DMS53 (cell line): ENCODE measurements at places on chromosomes 7 and 10.
A peak's percentile ranks its signal among the peaks of the same experiment; 100 is the strongest.

DNA sequence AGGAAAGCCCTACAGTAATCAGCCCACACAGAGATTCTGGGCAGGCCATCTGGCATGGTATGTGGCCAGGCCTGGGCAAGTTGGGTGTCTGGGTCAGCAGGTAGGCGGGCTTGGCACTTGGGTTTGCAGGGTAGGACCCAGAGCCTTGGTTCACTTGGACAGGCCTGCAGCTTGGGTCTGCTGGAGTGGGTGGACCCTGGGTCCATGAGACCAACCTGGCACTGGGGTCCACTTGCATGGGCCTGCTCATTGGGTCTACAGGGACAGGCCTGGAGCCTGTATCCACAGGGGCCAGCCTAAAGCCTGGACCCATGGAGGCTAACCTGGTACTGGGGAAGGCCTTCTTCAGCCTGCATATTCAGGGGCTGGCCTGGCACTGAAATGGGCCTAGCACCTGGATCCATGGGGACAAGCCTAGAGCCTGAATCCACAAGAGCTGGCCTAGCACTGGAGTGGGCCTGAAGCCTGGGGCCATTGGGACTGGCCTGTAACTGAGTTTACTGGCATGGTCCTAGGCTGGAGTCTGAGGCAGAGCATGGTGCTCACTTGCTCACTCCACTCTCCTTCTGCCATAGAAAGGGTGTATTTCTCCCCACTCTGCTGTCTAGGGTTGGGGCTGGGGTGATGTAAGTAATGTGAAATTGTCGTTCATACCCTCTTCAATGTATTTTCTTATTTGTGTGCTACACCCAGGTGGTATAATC, 315.0 kb downstream of the AHR start:
- no peak for DNase-seq

DNA sequence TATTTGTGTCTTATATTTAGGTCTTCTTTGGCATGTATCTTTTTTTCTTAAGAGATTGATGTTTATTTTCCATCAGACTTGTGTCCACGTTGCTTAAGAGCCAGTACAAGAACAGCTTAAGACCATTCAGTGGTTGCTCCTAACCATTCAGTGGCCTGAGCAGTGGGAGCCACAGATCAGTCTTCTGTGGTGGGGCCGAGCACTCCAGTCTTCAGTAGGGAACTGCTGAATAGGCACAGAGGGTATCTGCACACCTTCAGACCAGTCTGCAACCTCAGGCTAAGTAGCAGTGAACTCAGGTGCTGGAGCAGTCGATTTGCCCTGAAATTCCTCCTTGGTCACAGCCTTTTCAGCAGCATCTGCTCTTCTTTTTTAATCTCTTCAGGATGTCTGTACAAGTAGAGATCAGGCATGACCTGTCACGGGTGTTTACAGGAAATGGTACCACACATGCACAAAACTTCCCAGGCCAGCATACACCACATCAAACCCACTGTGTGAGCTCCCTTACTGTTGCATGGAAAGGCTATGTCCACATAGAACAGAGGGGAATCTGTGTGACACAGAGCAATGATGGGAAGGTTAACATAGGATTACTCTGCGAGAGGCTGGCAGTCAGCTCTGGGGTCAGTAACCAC, 51.5 kb downstream of the FAM107B start:
- no peak for DNase-seq

DNA sequence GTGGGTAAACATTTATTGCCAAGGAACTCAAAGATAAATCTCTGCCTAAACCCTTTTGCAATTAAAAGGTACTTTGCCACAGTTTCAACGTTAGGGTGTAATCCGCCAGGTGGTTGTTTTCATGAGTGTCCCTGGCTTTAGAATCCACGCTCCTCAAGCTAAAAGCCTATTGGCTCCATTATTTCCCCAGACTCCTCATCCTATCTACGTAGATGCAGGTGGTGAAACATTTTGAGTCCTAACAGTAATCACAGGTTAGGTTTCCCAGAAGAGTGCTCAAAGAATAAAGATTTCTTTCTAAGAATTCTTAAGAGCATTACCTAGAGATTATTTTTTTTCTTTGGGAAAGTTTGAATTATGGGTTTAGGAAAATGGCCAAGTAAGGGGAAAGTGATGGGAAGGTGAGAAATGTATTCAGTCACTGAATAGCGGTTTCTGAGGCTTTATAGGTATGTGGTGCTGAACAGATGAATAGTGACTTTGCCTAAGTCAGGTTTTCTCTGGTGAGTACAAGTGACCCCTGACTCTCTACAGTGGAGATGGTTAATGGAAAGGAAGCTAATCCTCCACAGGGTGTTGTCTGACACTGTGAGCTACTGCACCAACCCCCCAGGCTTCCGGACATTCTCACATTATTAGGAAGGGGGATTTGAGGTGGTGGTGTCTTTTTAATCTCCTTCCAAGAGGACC, 60.2 kb downstream of the NRP1 start:
- DNase-seq: peak; percentile 67

GRCh38 chr7:91918356-91918755, 22.3 kb upstream of the AKAP9 start:
- no peak for DNase-seq

DNA sequence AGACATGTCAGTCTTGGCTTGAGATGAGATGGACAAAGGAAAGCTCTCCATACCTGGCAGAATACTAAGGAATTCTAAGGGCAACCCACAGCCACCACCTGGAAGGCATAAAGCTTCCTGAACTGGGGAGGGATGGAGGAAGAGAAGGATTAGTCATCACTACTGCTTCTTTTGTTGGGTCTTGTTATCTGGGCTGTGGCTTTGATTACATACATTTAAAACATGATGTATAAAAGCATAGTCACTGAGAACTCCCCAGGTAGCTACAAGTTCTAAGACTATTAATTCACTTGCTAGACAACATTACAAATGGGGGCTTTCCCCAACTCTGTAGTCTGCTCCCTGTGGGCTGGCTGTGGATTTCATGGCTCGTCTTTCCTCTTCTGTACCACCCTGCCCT, 58.2 kb downstream of the RBM33 start:
- no peak for DNase-seq

GRCh38 chr7:149524394-149524793, 26.8 kb upstream of the ZNF746 start:
- DNase-seq: peak; percentile 28

DNA sequence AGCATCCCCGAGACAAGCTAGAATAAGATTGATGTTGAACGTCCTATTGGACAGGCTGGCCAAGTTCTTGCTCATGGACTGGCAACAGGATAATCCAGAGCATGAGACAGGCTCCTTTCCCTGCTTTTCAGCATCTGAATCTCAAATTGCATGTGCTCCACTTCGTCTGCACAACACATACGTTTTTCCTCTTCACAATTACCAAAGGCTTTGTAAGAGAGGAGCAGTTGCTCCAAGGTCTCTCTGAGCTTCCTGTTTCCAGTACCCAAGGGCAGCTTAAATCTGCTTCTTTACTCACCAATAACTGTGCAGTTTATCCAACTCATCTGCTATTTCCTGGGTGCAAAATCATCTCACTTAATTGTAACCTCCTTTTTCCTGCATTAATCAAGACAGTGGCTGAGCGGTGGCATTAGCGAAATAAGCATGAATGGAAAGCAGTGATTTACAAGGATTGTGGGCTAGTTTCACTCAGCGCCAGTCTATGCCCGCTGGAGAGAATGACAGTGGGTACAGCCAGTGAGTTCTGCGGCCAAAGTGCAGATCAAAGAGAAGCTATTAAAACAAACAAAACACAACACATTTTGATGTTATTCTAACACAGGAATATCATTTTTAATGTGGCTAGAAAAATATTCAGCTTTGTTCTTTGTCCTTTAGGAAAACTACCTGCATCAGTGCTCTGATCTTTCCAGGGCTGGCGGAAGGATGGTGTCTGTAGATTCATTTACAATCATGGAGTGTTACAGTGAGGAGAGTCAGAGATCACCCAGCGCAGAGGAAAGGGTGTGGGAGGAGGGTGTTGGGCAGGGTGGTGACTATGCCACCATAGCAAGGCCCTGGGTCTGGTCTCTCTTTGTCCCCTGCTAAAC, 79.8 kb downstream of the CHN2 start:
- no peak for DNase-seq

DNA sequence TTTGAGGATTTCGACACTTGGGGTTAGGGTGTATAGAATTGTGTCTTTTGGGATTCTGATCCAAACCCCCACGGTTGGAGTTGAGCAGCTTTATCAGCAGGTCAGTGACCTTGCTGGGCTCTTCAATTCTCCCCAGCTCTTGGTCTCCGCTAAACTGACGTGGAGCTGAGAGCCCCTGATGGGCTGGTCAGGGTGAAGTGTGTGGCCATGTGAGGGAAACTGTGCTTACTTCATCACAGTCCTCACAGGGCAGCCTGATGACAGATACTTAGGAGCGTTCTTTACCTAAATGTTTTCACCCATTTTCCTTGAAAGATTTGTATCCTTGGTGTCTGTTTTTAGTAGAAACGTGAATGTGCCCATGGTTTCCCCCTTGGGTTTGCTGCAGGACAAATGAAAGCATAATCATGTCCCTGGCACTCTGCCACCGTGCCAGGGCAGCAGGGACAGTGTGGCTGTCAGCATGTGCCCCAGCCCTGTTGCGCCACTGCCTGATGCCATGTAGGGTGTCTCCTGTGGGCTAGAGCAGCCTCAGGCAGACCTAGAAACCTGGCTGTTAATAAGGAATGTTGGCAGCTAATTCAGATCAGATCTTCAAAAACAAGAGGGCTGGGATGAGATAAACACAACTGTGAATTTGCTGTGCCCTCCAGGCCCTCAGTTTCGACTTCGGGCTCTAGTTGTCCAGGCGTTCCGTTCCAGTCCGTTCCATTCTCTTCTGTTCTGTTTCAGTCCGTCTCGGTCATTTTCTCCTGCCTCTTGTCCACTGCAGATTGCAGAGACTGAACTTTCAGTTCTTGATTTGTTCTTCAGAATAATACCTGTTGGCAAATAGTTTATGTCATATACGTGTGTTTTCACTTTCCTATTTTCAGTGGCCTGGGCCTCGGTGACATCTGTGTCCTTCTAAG, 96.8 kb downstream of the TRRAP start:
- DNase-seq: no peak

- DNase-seq: no peak
These were observed 19.3 kb downstream of the ZNF316 start for GRCh38 chr7:6656413-6656812.

DNA sequence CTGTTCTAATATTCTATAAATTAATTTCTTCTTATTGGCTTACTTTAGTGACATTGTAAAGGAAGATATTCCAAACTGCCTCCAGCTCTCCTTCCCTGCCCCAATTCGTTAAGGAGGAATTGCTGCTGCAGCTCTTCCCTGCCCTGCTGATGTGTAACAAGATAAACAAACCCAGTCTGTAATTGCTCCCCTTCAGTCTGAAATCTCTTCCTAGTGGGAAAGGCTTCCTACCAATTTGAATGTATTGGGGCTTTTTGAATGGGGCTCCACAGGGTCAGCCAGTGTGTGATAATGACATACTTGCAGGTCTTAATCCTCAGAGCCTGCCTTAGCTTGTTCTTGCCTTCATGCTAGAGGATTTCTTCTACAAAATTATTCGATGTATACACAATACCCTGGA, 849.9 kb upstream of the GHITM start:
- no peak for DNase-seq

- no peak for DNase-seq
These were observed 154.9 kb upstream of the TMEM72 start for GRCh38 chr10:44756216-44756615.

- no peak for DNase-seq
These were observed 926.7 kb downstream of the TYW1 start for GRCh38 chr7:67923286-67923685.

GRCh38 chr10:132692311-132692710, 93.6 kb downstream of the NKX6-2 start:
- DNase-seq: no peak

DNA sequence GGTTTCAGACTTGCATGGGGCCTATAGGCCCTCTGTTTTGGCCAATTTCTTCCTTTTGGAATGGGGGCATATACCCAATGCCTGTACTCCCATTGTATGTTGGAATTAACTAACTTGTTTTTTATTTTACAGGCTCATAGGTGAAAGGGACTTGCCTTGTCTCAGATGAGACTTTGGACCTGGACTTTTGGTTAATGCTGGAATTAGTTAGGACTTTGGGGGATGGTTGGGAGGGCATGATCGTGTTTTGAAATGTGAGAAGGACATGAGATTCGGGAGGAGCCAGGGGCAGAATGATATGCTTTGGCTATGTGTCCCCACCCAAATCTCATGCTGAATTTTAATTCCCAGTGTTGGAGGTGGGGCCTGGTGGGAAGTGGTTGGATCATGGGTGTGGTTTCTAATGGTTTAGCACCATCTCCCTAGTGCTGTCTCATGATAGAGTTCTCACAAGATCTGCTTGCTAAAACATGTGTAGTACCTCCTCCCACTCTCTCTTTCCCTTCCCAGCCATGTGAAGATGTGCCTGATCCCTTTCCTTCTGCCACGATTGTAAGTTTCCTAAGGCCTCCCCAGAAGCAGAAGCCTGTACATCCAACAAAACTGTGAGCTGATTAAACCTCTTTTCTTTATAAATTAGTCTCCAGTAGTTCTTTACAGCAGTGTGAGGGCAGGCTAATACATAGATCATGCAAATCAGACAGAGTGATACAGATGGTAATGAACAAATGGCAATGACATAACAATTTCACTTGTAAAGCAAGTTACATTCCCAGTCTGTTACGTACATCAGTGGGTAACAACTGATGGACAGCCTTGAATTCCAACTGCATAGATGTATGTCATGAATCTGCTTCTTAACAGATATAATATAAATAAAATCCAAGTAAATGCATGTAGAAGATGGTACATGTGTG, 146.2 kb downstream of the SGMS1 start:
- no peak for DNase-seq

GRCh38 chr10:101616415-101617101, 28.4 kb downstream of the DPCD start:
- no peak for DNase-seq

GRCh38 chr7:81725812-81726127, 44.1 kb downstream of the HGF start:
- DNase-seq: no peak

- DNase-seq: no peak
These were observed 233.7 kb upstream of the PHYHIPL start for GRCh38 chr10:58942724-58943123.

- no peak for DNase-seq
These were observed 31.8 kb downstream of the CNNM1 start for GRCh38 chr10:99360934-99361333.

GRCh38 chr7:44565097-44565794, 8.5 kb downstream of the DDX56 start:
- DNase-seq: peak; percentile 85

- DNase-seq: peak; percentile 24
These were observed 23.7 kb upstream of the IGF2BP3 start for GRCh38 chr7:23494009-23494408.

DNA sequence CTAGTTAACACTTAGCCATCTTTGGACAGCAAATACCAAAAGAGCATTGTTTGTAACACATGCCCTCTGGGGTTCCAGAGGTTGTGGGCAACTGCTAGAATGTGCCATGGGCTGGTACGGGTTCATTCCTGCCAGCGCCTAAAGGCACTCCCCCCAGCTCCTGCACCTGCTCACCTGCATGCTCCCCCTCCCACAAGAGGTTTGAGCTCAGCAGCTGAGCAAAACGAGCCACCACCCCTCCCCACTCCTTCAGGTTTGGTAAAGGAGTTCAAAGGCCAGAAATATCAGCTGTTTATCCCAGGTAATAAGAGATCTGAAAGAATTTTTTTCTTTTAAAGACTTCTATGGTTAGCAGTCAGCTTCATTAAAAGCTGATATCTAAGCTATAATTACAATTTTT, 53.5 kb downstream of the HTR7 start:
- DNase-seq: no peak

- DNase-seq: peak; percentile 85
These were observed 20.5 kb upstream of the INPP5A start for GRCh38 chr10:132516771-132517725.

- no peak for DNase-seq
These were observed 28.8 kb downstream of the HACD1 start for GRCh38 chr10:17588420-17588819.
